ENCODE measurements at places on chromosomes 13 and 19. TPM values are rescaled to one million over a fixed set of nuclear protein-coding genes. Genes with fewer than 3 reads are reported as not detected.

DNA sequence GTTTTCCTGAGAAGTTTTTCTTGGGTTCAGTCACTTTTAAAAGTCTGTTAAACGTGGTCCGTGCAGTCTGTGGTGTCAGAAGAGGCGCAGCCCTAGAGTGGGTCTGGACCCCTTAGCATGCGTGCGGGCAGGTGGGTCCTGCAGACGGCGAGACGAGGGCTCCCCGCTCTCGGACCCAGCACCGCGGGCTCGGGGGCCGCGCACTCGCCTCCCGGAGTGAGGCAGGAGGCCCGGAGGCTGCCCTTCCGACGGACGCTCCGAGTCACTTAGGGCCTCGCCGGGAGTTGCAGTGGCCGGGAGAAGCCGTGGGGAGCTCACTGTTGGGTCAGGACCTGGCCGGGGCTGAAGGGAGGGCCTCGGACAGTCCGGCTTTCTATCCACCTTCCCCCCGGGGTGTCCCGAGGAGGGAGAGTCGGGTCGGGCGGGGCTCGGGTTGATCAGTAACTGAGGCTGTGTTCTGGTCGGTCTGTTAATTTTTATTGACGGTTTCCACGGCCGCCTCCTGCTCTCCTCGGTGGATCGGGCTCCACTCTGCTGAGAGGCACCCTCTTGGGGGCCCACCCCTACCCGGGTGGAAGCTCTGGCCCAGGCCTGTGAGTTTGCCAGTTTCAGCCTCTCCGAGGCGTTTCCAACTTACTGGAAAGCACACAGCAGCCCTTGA lies 1.3 kb downstream of the PTBP1 start:
- DNase-seq, result no peak

DNA sequence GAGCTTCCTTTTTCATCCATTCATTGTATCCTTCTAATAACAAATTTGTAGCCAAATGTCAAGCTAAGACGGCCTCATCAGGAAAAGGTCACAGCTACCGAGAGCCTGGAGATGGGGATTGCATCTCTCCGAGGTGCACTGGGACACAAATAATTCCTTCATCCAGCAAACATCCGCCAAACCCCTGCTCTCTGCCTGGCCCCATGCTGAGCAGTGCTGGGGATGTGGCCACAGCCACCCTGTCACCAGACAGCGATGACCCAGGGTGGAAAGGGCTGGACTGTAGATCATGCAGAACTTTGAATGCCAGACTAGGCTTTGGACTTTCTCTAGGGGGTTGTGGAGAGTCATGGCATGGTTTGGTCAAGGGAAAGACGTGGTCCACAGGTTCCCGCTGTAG lies 1.9 kb downstream of the TOMM40 start:
- no peak for DNase-seq

DNA sequence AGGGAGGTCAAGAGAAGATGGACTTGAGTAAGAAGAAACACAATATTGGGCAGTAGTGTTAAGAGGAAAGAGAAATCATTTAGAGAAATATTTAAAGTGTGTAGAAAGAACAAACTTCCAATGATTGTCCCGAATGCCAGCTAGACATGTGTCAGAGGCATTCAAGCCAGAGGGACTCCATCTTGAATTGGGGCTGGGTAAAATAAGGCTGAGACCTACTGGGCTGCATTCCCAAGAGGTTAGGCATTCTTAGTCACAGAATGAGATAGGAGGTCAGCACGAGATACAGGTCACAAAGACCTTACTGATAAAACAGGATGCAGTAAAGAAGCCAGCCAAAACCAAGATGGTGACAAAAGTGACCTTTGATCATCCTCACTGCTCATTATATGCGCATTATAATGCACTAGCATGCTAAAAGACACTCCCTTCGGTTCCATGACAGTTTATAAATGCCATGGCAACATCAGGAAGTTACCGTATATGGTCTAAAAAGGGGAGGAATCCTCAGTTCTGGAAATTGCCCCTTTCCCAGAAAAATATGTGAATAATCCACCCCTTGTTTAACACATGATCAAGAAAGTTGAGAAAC lies 127.0 kb upstream of the IPO5 start:
- DNase-seq, result no peak

COX7A1 gene
- not detected for total RNA-seq

GRCh38 chr13:34822650-34823049 lies 119.4 kb upstream of the NBEA start:
- no peak for DNase-seq

METTL21C gene
- total RNA-seq, result not detected

GRCh38 chr13:112451512-112452379 lies 75.6 kb downstream of the SPACA7 start:
- DNase-seq, result no peak

ZNF43 gene
- 80.3 TPM for total RNA-seq

- no peak for DNase-seq
These were observed 10.5 kb upstream of the CEACAM6 start for GRCh38 chr19:41744850-41745249.

SELENOV gene
- total RNA-seq, result not detected

- DNase-seq, result no peak
These were observed 70.5 kb upstream of the SPATA13 start for GRCh38 chr13:24090049-24090448.

GRCh38 chr13:36998624-36999041 lies 507 bp downstream of the ALG5 start:
- peak; percentile 22 for DNase-seq

FBXO27 gene
- total RNA-seq, result 4.9 TPM

- DNase-seq, result no peak
These were observed 261.3 kb downstream of the KCNRG start for GRCh38 chr13:50276550-50276949.

DNA sequence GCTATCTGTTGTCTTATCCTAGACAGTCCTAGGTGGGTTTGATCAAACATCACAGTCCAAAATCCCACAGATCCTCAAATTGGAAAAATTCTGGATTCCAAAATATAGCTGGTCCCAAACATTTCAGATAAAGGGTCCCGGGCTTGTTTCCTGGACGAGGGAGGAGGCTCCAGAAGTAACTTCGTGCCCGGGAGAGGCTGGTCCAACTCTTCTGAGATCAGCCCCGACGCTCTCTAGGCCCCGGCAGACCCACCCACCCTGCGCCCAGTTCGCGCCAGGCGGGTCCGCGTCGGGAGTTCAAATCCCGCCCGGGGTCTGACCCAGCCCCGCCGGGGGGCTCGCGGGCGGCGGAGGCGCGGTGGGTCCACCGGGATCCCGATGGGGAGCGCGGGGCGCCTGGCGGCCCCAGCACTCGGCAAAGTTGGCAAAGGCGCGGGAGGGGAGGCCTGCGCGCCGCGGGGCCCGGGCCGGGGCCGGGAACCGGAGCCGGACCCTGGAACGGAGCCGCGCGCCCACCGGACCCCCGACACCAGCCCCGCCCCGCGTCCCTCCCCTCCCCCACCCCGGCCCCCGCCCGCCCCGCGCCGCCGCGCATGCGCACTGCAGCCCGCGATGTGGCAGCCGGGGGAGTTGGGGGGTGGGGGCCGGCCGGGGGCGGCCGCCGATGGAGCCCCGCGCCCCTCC lies 513 bp downstream of the MIER2 start:
- DNase-seq, result peak; percentile 28

PTGIR gene
- total RNA-seq, result not detected

GRCh38 chr19:33047422-33047821 lies 17.3 kb downstream of the RHPN2 start:
- DNase-seq, result no peak

NDUFS7 gene
- 90.6 TPM for total RNA-seq

DNA sequence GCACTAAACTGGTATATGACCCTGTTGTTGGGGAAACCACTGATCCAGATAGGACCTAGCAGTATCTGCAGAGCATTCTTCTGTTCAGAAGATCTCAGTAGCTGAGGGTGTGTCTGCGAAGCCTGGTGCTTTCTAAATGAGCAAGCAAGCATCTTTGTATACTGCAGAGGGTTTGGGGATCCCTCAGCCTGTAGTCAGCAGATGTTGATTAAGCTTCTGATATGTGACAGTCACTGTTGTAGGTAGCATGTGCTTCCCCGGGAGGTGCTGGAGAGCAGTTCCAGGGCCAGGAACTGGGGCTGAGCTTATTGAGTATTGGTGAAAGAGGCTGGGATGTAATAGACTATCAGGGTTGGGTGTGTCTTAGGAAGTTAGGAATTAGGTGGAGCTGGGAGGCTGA lies 1.5 kb downstream of the SCAF1 start:
- DNase-seq, result no peak

ZNF296 gene
- total RNA-seq, result 1.2 TPM

ZNF491 gene
- 9.8 TPM for total RNA-seq

GRCh38 chr19:47618771-47619170 lies 9.8 kb downstream of the BICRA start:
- DNase-seq, result no peak

DNA sequence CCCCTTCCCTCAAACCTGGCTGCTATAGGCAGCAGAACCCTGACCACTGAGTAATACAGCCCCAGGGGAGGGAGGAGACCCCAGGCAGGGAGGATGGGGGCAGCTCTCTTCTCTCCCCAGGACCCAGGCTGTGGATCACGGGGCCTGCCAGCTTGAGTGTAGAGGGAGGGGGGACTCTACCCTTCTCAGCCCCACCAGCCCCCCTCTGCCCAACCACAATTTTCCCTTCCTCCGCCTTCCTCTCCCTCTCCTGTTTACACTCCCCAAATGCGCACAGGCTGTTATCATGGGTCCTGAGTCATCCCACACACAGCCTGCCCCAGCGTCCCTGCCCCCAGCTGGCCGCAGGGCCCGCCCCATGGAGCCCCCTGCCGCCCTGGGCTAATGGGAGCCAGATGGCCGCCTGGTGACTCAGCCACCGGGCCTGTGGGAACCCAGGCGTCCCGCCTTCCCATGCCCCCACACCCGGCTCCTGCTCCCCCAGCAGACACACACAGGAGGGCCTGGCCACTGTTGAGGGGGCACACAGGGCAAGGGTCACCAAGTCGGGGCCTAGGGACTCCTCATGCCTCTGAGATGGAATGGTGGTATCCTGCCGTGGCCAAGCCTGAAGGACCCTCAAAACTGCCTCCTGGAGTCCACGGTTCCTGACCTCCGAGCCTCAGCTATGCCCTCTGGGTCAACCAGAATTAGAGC lies 13.6 kb downstream of the CCDC97 start:
- DNase-seq, result no peak

GRCh38 chr19:41083516-41083915 lies 4.7 kb upstream of the CYP2A13 start:
- no peak for DNase-seq

ZNF577 gene
- 20.4 TPM for total RNA-seq

TIMM29 gene
- 28.0 TPM for total RNA-seq

DNA sequence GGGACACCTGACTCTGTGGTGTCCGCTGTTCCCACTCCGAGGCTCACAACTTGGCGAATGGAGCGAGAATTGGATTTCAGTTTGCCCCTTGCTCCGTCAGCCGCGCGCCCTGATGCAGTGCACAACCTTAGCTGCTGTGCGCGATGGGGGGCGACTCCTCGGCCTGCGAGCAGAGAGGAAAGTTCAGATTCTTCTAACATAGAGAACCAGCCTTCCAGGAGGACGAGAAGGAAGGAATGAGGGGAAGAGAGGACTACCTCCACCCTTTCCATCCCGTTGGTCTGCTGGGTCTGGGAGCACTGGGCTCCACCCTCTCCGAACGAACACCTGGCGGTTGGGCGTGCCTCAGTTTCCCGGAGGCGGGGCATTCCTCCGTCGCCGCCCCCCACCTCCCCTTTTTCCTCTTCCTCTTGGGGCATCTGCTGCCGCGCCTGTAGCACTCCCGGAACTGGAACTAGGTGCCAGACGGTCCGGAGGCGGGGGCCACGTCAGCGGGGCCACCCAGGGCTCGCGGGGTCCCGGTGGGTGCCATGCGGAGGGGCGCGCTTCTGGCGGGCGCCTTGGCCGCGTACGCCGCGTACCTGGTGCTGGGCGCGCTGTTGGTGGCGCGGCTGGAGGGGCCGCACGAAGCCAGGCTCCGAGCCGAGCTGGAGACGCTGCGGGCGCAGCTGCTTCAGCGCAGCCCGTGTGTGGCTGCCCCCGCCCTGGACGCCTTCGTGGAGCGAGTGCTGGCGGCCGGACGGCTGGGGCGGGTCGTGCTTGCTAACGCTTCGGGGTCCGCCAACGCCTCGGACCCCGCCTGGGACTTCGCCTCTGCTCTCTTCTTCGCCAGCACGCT lies at the start of gene KCNK6:
Gene KCNK6, plus strand, starts transcription at position 425 of the 838 bp plus-strand sequence. Its CDS starts 106 bp downstream, at position 531.
- DNase-seq, result peak; percentile 16

CHAF1A gene
- 120 TPM for total RNA-seq

- DNase-seq, result peak; percentile 96
These were observed 11.9 kb downstream of the SELENOW start for GRCh38 chr19:47790398-47790814.

- no peak for DNase-seq
These were observed 1.8 kb upstream of the CALR start for GRCh38 chr19:12936582-12936981.

- no peak for DNase-seq
These were observed 26.6 kb downstream of the DOCK9 start for GRCh38 chr13:98951266-98951665.

RNF225 gene
- 1.5 TPM for total RNA-seq

- DNase-seq, result peak; percentile 84
These were observed at the start of gene ZFP30 for GRCh38 chr19:37655301-37655688. Gene ZFP30 (minus strand): TSS chr19:37655465. CDS start chr19:37647822, 7,643 bp downstream.

CCDC9 gene
- total RNA-seq, result 24.6 TPM

- no peak for DNase-seq
These were observed 259.9 kb downstream of the SLITRK1 start for GRCh38 chr13:83622422-83622784.

PDS5B gene
- total RNA-seq, result 86.8 TPM
